ENCODE measurements at places on chromosomes 2 and 18.

GRCh38 chr2:38129987-38130386 lies 54.0 kb upstream of the CYP1B1 start:
- no peak for DNase-seq

GRCh38 chr2:162084536-162084935 lies 10.5 kb upstream of the DPP4 start:
- no peak for DNase-seq

DNA sequence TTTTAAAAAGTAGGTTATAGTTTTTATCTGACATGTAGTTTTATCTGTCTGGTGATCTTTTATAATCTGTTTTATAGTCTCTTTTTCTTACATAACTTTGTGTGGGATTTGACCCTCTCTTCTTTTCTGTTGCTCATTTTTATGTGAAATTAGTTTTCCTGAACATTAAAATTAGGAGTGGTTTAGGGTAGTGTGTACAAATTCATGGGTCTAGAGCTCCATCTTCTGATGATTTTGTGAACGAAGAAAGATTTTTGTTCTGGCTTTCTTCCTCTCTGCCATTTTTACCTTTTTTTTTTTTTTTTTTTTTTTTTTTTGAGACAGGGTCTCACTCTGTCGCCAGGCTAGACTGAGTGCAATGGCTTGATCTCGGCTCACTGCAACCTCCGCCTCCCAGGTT lies 46.6 kb downstream of the SLC30A6 start:
- DNase-seq, result no peak

DNA sequence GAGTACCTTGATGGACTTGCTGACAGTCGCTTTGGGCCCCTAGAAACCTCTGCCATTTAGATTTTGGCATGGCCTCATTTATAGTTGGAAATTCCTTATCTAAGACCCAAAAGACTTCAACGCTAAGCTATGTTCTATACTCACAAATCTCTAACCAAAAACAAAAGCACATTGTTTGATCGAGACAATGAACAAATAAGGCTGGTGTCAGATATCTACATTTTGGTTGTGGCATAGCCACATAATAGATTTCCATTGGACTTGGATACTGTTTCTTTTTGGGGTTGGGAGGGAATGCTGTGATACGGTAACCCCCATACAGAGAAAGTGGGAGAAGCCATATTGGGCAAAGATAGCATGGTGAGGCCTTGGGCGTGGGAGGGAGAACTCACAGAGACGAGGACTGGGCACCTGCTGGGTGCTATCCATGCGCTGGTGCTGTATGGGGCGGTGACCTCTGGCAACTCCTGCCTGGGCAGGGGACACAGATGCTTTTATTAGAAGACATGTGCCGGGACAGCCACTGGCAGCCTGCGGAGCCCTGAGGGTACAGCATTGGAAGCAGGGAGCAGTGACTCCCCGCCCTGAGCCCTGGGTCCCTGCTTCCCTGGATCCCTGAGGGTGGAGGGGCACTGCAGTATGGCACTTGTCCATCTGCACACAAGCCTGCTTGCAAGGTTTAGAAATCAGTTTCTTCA lies 97.1 kb downstream of the ASAP2 start:
- DNase-seq, result no peak

DNA sequence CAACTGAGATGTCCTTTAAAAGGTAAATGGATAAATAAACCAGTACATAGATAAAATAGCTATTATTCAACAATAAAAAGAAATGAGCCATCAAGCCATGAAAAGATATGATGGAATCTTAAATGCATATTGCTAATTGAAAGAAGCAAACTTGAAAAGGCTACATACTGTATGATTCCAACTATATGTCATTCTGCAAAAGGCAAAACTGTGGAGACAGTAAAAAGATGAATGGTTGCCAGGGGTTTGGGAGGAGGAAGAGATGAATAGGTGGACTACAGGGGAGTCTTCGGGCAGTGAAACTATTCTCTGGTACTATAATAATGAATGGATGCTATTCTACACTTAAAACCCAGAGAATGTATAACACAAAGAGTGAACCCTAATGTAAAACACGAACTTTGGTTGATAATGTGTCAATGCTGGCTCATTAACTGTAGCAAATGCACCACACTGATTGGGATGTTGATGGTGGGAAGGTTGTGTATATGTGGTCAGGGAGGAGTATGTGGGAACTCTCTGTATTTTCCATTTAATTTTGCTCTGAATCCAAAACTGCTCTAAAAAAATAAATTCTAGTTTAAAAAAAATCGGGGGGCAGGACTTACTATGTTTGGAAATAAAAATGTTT lies 73.7 kb upstream of the MYCN start:
- no peak for DNase-seq

- no peak for DNase-seq
Observed at GRCh38 chr18:78720456-78721237, 259.0 kb upstream of the SALL3 start.

GRCh38 chr2:63983986-63984605 lies 35.1 kb downstream of the VPS54 start:
- DNase-seq, result no peak

- no peak for DNase-seq
Observed at GRCh38 chr2:130957915-130958314, 121.2 kb downstream of the ARHGEF4 start.

DNA sequence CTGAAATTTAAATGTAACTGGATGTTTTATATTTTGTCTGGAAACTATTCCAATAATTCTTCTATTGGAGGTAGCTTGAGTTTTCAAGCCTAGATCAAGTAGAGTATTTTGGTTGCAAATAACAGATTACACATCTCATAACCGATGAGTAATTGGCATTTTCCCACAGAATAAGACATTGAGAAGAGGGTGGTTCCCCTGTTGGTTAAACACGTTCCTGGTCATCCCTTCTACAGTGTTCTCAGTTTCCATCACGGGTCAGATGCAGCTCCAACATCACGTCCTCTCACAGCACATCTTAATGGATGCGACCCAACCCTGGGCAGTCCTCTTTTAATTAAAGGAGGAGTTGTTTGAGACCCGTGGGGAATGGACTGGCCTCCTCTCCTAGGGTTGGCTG lies 149.0 kb upstream of the ZNF516 start:
- no peak for DNase-seq

DNA sequence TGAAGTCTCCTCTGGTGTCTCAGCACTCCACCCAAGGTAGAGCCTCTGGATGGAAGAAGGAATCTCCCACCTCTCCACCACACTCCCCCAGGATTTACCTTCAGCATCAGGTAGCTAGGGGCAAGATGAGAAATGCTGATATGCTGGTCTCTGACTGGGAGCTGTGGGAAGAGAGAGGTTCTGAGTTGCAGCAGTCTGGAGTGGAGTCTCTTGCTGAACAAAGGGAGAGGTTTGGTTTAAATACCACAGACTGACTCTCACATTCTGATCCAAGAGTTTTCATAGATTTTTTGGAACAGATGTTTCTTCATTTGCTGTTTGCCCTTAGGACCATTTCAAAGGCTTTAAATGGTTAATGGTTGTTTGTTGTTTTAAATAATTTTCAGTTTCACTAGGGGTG lies 1.1 kb upstream of the CFLAR start:
- DNase-seq, result no peak

- DNase-seq, result no peak
Observed at GRCh38 chr2:207238831-207239701, 73.3 kb upstream of the KLF7 start.

DNA sequence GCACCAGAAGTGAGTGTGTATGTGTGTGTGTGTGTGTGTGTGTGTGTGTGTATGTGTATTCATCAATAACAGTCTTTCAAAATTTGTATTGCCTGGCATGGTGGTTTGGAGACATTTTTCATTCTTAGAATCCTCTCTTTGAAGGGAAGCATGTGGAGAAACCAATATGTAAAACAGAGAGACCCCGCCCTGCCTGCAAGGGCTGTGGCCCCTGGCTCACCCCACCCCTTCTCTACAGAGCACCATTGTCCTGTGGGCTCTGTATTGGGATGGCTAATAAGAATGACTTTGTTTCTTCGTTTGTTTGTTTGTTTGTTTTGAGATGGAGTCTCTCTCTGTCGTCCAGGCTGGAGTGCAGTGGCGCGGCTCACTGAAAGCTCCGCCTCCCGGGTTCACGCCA lies 65.9 kb downstream of the GNAL start:
- DNase-seq, result no peak

DNA sequence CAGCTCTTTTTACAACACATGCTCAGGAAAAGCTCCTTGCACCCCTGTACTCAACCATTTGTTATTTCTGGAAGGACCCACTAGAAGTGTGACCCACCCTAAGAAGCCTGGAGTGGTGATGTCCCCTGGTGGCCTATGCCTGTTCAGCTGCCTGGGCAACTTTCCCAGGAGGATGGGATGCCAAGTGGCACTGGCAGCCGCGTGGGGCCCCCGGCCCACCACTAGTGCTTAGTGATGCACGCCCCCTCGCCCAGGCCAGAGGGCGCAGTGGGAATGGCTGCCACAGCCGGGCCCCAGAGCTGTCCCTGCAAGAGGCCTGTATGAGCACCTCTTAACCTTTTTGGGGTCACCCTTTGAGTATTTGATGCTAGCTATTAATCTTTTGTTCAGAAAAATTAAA lies 18.1 kb downstream of the IMPA2 start:
- DNase-seq, result no peak

- DNase-seq, result no peak
Observed at GRCh38 chr2:220123751-220124150, 496.3 kb downstream of the SLC4A3 start.

- DNase-seq, result no peak
Observed at GRCh38 chr18:35343488-35343935, 708 bp downstream of the ZNF24 start.

GRCh38 chr18:62420513-62421209 lies 95.6 kb downstream of the TNFRSF11A start:
- DNase-seq, result no peak

GRCh38 chr2:74867841-74868658 lies 34.1 kb downstream of the HK2 start:
- no peak for DNase-seq

GRCh38 chr18:40612356-40612755 lies 1342.7 kb upstream of the PIK3C3 start:
- DNase-seq, result no peak

DNA sequence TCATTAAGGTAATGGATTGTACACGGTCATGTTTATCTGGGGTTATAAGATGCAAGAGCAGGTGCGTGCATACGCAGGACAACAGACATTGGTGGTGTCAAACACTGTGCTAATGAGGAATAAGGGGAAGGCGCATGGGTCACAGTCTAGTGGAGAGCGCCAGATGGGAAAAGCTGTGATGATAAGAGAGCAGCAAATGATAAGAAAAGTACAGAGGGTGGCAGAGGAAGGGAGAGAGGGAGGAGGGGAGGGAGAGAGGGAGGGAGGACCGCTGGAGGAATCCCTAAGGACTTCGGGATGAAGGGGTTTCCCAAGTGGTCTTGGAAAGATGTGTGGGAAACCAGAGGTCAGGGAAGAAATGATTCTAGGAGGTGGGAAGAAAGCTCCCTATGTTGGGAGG lies 2.9 kb downstream of the TNFRSF11A start:
- no peak for DNase-seq
